ENCODE measurements at places on chromosomes 1 and 21. TPM values are rescaled to one million over a fixed set of nuclear protein-coding genes. Genes with fewer than 3 reads are reported as not detected.

Gene NTRK1
- 3.5 TPM for total RNA-seq

Gene PWP2
- total RNA-seq, result 4.5 TPM

Gene TCEA3
- total RNA-seq, result 20.4 TPM

Gene HSF2BP
- total RNA-seq, result 0.48 TPM

Gene UBL4B
- total RNA-seq, result 0.19 TPM

Gene FMO4
- total RNA-seq, result 3.0 TPM

Gene EDARADD
- total RNA-seq, result 0.24 TPM

Gene LORICRIN
- not detected for total RNA-seq

Gene TRIM17
- total RNA-seq, result 1.9 TPM

Gene GSTM4
- total RNA-seq, result 21.2 TPM

Gene KIF14
- total RNA-seq, result 0.32 TPM

Gene NPHS2
- not detected for total RNA-seq

Gene RNASEL
- 9.2 TPM for total RNA-seq

Gene TMPRSS2
- not detected for total RNA-seq

Gene PCAT6
- 1.7 TPM for total RNA-seq

Gene RLF
- total RNA-seq, result 14.4 TPM

Gene CATSPERE
- total RNA-seq, result 1.5 TPM

Gene SAMD11
- total RNA-seq, result 16.5 TPM

Gene NUCKS1
- total RNA-seq, result 157 TPM

Gene RASAL2
- total RNA-seq, result 31.0 TPM

Gene DNAJC28
- total RNA-seq, result 1.6 TPM

Gene ALDH9A1
- total RNA-seq, result 52.3 TPM

Gene CTSS
- 50.2 TPM for total RNA-seq

Gene VASH2
- total RNA-seq, result 3.3 TPM

Gene ZNF678
- 6.2 TPM for total RNA-seq

Gene TRIM62
- 5.0 TPM for total RNA-seq
